Transverse colon (tissue), 4 donors: ENCODE measurements at places on chromosomes 3 and 15. TPM values are rescaled to one million over a fixed set of nuclear protein-coding genes. Genes with fewer than 3 reads are reported as not detected.

CFAP20DC gene
- not detected for total RNA-seq

RAB7A gene
- 121 TPM for total RNA-seq

COL6A5 gene
- total RNA-seq: not detected

CHRFAM7A gene
- 0.16 TPM for total RNA-seq

HCN4 gene
- total RNA-seq: not detected

DNA sequence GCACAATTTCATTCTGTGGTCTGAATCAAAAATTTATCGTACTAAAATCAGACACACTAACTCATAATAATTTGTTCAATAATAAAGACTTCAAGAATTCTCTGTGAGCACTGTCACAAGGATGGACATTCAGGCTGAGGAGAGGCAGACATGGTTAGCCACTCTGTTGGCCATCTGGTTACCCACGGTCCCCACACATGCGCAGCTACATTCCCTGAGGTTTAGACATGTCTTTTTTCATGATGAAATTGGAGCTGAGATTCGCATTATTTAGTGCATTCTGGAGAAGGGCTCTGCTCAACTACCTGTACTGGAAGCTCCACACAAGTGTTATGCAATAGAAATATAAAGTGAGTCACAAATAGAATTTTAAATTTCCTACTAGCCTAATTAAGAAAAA, 156.9 kb downstream of the SUCNR1 start:
- DNase-seq: no peak

GRCh38 chr3:425079-425478, 228.5 kb downstream of the CHL1 start:
- no peak for DNase-seq

DNA sequence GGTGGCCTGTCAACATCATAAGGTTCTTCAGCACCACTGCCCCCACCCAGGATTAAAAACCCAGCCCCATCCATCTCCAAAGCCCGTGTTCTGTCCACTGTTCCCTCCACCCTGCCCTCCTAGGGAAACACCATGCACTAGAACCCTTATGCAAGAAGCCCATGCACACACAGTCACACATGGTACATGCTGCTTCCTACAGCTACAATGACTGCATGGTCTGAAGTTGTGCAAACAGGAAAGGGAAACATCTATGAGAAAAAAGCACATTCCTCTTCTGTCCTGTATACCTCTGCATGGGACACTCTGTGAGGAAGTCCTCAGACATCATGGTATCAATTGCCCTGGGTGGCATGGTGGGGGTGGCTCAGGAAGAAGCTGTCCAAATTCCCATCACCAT, 108.6 kb upstream of the MRPS22 start:
- no peak for DNase-seq

DNA sequence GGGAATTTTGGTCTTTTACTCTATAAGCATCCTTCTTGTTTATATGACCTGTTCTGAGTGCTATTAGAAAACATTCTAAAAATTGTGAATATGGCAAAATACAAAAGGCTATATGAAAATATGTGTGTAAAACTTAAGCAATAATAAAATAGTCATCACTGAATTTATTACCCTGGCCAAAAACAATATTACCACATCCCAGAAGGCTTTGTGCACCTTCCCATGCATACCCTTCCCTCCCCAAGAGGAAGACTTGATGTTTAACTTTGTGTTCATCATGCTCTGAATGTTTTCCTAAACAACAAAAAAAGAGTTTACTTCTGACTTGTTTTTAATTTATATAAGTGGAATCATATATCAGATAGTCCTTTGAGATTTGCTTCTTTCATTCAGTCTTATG, 155.1 kb upstream of the TNIK start:
- DNase-seq: no peak

DNA sequence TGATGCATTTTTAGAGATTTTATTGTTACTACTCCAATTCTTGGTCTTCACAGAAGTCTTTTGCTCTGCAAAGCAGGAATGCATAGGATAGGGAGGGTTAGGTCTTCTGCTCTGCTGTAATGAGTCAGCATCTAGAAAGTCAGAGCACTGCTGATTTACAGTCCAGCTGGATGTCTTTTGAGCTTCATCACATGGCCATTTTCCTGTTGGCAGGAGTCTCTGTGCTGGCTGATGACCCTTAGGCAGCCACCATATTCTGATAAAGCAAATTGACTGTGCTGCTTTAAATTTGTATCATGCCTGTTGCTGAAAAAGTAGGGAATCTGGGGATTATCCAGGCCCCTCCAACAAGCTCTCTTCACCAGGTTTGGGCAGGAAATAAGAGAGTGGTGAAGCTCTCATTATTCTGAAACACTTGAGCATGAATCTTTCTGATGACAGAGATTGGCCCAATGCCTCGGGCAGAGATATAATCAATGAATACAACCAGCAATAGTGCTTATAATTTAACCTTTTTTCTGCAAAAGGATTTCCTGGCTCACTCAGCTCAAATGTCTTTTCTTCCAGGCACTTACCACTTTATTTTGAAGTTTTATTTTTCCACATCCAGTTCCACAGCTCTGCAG, 9.7 kb upstream of the CRBN start:
- DNase-seq: no peak

DNA sequence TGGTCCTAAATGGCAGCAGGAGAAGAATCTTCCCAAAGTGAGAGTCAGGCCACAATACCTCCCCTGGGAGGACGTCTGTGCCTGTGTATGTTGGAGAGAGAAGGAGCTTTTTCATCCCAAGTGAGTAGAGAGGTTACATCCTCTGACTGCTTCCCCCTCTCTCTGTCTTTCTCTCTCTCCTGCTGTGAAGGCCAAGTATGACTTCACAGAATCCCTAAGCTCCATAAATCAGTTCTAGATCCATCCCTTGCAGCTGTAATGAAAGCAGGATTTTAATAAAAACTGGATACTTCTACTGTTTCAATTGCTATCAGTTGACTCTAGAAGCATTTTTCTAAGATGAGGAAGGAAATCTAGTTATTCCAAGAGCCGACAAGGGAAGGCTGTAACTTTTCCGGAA, 389.1 kb upstream of the PROK2 start:
- no peak for DNase-seq

GRCh38 chr3:54349691-54350090, 227.3 kb downstream of the CACNA2D3 start:
- no peak for DNase-seq

DNA sequence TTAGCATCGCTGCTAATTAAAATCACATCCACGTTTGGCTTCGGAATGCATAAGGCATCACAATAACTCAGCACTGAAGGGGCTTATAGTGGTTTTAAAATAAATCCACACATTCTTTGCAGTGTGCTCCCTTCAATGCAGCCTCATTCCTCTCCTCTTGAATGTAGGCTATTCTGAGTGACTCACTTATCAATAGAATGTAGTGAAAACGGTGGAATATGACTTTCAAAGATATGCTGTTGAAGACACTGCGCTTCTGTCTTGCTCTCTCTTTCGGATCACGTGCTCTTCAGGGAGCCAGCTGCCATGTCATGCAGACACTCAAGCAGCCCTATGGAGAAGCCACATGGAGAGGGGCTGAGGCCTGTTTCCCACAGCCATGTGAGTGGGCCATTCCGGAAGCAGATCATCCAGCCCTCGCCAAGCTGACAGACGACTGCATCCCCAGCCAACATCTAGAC, 87.4 kb downstream of the CRYGS start:
- no peak for DNase-seq

GRCh38 chr15:41653760-41654159, 6.4 kb upstream of the MGA start:
- DNase-seq: no peak

GRCh38 chr3:166527325-166527724, 690.1 kb upstream of the BCHE start:
- DNase-seq: no peak

DNA sequence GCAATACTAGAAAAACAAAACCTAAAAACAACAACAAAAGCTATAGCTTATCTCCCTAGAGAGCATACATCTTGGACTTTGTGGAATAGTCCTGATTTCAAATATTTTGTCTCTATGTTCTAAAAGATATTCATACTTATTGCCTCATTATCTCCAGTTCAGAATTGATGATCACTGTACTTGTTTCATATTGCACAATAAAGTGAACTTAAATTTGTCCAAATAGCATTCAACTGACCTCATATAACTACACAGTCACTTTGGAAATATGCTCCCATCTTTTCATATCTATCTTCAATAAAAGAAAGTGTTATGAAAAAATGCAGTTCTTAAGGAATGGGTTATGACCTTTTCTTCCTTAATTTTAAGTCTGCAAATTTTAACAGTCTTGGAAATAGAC, 228.6 kb upstream of the CMC1 start:
- no peak for DNase-seq

GRCh38 chr15:45100884-45101625, 12.9 kb downstream of the DUOX2 start:
- DNase-seq: no peak

DNA sequence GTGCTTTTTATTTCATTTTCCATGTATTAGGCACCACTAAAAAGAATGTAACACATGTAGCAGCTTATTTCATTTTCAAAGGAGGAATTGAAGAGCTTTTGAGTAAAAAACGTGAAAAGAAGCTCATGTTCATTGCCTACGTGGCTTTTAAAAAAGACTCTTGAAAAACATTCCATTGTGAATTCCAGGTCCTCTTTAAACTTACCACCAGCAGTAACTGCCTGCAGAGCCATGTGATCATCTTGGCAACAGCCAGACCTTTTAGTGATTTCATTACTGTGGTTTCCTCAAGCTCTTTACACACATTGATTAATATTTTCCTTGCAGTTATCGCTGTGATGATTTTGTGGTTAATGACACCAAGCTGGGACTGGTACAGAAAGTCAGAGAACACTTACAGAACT, 43.8 kb upstream of the FBXL22 start:
- no peak for DNase-seq

GRCh38 chr3:58704745-58705144, 38.2 kb upstream of the FAM3D start:
- no peak for DNase-seq

- DNase-seq: no peak
These were observed 106.0 kb downstream of the THRB start for GRCh38 chr3:24388611-24389010.

GRCh38 chr15:32718821-32719716, 1.3 kb downstream of the GREM1 start:
- DNase-seq: peak; percentile 17

GRCh38 chr3:5217824-5218595, 30.5 kb downstream of the EDEM1 start:
- DNase-seq: no peak

GRCh38 chr3:87797872-87798566, 260.8 kb downstream of the CGGBP1 start:
- DNase-seq: no peak

- no peak for DNase-seq
These were observed 23.5 kb downstream of the LSM3 start for GRCh38 chr3:14201940-14202684.
